ENCODE measurements at places on chromosomes 5 and 9. TPM values are rescaled to one million over a fixed set of nuclear protein-coding genes. Genes with fewer than 3 reads are reported as not detected.

DNA sequence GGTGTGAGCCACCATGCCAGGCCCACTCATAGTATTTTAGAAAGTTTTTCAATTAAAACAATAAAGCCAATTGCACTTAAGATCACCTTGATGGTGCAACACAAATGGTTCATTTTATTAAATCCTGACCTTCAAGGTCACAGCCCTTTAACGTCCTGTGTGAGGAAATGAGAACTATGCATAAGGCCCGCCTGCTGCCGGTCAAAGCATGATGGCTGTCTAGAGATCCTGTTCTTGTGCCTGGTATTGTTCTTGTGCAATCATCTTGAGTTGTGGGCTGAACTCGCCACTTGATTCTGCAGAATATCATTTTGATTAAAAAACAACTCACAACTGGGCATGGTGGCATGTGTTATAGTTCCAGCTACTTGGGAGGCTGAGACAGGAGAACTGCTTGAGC lies 43.6 kb upstream of the FBXW11 start:
- DNase-seq = no peak

The MTAP gene
- 21.5 TPM for total RNA-seq

The HACD4 gene
- total RNA-seq = 0.04 TPM

DNA sequence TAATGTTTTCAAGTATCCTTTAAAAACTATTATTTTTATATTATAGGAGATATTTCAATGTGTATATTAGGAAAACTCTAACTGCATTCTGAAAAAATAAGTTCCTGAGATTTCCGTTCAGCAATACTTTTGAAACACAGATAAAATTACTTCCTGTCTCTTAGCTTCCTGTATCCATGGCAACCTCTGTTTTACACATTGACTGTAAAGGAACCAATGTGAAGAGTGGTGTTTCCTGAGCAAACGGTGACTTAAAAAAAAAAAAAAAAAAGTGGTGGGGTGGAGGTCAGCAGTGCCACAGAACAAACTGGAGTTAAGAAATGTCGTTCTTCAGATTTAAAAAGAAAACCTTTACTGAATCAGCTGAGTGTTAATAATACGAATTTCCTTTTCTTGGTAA lies at the start of gene LRRC70:
Gene LRRC70 (plus strand): TSS at position 280 of the 400 bp plus-strand sequence. CDS start 620 bp downstream, outside the sequence.
- DNase-seq = no peak

DNA sequence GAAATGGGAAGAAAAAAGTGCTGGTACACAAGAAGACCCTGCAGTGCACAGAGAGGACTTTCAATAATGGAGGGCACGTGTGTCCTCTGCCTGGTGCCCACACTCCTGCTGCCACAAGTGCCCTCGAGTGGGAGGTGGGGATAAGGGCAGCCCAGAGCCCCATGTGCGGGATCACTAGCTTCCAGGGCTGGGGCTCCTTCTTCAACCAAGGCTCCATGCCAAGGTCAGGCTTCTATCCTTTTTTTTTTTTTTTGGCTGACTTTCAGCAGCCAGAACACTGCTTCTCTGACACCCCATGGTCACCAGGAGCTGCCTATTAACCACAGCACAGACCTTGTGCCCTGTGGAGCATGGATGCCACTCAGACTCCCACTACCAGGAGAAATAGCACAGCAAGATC lies 7.5 kb downstream of the ACSL6 start:
- no peak for DNase-seq

DNA sequence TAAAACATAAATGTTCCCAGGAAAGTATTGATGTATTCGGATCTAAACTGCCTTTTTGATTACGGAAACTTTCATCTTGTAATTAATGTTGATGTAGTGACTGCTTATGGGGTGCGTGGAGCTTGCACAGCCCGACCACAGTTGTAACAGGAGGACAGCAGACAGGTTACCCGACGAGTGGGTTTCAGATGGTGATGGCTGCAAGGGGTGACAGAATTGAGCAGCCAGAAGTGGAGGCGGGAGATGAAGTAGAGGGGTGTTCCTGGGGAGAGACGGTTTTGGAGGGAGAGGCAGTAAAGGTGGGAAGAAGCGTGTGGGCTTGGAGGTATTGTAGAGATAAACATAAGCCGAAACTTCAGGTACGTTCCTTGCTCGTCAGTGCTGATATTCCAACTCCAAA lies 5.8 kb downstream of the CEP72 start:
- DNase-seq = no peak

DNA sequence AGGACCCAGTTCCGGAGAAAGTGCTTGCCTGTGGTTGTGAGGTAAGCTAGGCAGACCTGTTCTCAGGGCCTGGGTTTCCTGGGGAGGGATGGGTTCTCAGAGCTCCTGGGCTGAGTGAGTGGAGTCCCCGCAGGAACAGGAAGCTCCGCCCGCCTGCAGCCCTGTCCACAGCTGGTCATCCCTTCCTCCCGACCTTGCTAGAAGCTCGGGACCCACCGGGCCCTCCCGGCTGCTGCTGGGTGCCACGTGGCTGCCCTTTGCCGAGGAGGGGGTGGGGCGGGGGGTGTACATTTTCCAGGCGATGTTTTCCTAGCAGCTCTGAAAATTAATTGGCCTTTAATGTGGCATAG lies 198.1 kb downstream of the C9orf50 start:
- peak; percentile 41 for DNase-seq

The ABCA2 gene
- total RNA-seq = 56.7 TPM

GRCh38 chr5:138946831-138947560 lies 71.9 kb upstream of the LRRTM2 start:
- DNase-seq = no peak

DNA sequence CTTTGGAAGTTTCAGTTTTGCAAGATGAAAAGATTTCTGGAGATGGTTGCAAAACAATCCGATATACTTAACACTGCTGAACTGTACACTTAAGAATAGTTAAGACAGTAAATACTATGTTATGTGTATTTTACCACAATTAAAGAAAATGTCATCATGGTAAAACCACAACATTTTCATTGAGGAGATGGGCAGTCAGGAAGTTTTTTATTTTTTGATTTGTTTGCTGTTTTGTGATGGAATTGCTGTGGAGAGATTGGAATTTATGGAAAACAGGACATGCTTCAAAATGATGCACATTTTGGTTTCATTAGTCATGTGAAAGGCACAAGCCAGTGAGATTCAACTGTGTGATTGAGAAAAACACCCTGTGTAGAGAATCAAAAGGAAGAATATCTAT lies 90.5 kb upstream of the AGXT2 start:
- peak; percentile 39 for DNase-seq

GRCh38 chr9:123422635-123423310 lies 66.8 kb downstream of the CRB2 start:
- DNase-seq = no peak

GRCh38 chr5:126055348-126055729 lies 367.9 kb upstream of the GRAMD2B start:
- DNase-seq = no peak

- no peak for DNase-seq
Measured at GRCh38 chr5:106827061-106827460, 843.7 kb downstream of the EFNA5 start.

The OR1Q1 gene
- not detected for total RNA-seq

DNA sequence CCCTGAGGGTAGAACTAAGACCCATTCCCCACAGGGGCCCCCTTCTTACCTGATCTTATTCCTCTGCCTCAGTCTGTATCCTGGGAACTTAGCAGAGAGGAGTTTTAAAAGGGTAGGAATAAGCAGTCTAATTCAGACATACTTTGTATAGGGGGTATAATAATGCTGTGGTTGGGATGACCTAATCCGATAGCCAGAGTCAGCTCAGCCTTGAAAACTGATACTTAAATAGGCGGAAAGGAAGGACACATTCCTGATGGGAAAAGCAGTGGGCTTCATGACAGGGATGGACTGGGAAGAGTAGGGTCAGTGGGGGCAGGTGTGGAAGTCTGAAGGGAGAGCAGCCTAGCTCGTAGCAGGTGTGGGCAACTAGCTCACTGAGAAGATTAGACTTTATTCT lies 52.2 kb upstream of the TESK1 start:
- no peak for DNase-seq

GRCh38 chr5:53482717-53483638 lies 2.5 kb downstream of the FST start:
- peak; percentile 55 for DNase-seq

The SSNA1 gene
- 64.5 TPM for total RNA-seq
